ENCODE measurements at places on chromosomes 3 and 15.

- no peak for DNase-seq
Observed at GRCh38 chr15:73941449-73941848, 15.2 kb downstream of the LOXL1 start.

DNA sequence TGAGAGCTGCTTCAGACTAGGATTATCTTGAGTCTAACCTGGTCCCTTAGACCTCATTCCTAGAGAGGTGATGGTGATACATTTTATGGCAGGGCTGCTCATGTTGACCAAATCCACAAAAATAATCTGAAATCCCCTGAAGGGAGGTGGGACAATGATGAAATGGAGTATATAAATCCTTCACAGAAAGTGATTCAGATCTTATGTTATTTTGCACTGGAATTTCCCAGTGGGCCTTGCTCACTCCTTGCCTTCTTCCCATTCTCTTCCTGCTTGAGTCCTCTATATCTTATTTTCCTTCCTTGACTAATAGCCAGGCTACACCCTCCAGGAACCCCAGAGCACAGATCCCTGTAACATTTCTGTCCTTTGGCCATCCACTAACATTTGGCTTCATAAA, 10.4 kb upstream of the TMEM202 start:
- DNase-seq = no peak

DNA sequence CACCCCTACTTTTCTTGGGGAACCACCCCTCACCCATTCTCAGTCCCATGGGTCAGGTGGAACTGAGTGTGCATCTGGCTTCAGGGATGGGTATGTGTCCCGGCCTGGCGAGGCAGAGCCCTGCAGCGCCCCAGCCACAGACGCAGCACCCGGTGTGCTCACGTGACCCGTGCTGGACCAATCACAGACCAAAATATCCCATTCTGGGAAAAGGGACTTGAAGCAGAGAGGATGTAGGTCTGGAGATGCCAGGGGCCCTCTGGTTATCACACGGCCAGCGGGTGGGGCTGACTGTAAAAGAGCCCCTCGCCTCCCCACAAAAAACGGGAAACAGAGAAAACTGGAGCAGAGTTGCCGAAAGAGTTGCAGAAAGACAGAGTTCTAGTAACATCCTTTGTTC, 138.0 kb upstream of the RAD18 start:
- no peak for DNase-seq

- DNase-seq = no peak
Observed at GRCh38 chr15:88956906-88957305, 43.7 kb upstream of the MFGE8 start.

Data from fibroblast of the conjunctiva (primary cell).